ENCODE measurements at places on chromosomes 12 and 14. TPM values are rescaled to one million over a fixed set of nuclear protein-coding genes. Genes with fewer than 3 reads are reported as not detected.

E2F7 gene
- 10.4 TPM for total RNA-seq

DNA sequence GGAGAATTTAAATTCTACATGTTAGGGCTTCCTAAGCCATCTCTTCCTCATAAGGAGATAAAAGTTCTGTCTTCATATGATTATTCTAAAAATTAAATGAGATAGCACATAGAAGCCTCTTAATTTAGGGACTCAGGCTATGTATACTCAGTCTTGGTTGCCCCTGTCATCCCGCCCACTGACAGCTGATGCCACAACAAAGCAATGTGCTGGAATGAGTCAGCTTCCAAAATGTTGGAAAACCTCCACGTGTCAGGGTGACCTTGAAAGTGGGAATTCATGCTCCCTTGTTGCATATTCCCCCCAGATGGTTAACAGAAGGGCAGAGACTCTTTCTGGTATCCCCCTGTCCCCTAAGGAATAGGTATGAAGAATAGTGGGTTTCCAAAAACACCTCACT, 238.0 kb upstream of the DDHD1 start:
- DNase-seq: peak; percentile 33

TAS2R31 gene
- 7.3 TPM for total RNA-seq

- no peak for DNase-seq
These were observed 87.1 kb downstream of the GCH1 start for GRCh38 chr14:54815515-54815914.

SSPN gene
- total RNA-seq: 11.6 TPM

DNA sequence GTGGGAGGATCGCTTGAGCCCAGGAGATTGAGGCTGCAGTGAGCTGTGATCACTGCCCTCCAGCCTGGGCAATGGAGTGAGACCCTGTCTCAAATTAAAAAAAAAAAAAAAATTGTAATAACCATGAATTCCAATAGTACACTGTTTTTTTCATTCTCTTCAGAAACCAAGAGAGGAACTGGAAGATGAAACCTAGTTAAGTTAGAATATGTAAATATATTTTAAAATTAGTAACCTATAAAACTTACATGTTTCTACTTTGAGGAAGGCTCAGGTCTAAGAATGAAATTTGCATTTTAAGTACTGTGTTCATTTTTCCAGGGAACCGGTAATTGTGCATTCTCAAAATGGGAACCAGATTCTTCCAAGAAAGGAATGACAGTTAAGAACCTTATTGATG, 18.8 kb downstream of the KNTC1 start:
- DNase-seq: no peak

DNA sequence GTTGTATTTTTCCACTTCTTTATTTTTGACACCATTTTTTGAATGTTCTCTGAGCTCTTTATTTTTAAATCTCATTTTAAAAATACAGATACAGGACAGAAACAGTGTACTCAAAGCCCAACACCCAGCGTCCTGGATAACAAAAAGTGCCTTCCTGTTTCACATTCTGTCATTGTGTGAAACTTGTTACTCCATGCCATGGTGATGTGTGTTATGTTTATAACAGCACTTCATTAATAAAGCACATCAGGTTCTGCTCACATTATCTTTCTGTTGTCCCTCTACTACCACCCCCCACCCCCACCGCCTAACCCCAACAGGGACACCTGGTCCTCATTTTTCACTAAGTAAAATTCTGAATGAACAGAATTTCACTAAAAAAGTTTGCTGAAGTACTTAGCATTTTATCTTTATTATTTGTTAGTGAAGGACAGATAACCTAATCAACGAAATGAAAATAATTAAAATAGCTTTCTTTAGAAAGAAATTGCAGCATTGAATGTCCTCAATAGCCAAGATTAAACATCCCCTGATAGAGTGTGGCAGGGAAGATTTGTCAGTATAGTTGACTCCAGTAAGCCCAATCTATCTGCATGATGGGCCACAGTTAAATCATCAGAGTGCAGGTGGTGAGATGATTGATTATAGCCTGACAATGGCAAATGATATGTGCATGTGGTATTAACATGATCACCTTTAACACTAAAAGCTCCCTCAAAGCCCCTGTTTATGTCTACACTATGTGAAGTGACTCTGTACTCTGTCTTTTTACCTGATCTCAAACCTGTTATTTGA, 153.9 kb downstream of the ACSS3 start:
- DNase-seq: no peak

DNA sequence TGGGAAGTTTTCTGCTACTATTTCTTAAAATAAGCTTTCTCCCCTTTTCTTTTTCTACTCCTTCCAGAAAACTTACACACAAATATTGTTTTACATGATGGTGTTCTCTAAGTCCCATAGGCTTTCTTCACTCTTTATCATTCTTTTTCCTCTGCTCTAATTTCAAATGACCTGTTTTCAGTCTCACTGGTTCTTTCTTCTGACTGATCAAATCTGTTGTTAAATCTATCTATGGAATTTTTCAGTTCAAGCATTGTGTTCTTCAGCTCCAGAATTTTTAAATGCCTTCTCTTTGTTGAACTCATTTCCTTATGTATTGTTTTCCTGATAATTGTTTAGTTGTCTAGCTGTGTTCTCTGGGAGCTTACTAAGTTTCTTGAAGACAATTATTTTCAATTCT, 29.5 kb upstream of the CNOT2 start:
- no peak for DNase-seq

WSCD2 gene
- total RNA-seq: under 0.01 TPM

TMTC2 gene
- 5.2 TPM for total RNA-seq

GRCh38 chr12:22248121-22248520, 86.4 kb downstream of the ST8SIA1 start:
- DNase-seq: no peak

DNA sequence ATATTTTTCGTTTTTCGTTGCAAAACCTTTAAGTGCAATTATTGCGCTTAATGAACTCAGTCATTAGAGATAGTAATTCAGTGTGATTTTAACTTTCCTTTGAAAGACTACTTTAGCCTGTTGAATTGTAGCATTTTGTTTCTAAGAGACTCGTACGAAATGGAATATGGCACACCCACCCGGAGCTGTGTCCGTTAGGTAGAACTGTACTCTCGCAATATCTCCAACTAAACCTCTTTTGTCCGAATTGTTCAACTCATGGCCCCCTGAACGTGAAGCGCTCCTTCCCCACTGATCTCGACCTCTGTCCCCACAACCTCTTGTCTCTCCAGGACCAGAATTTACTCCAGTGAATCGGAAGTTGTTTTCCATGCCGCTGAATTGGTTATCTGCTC, 800 bp downstream of the PCNX4 start:
- peak; percentile 54 for DNase-seq

FAM186B gene
- under 0.01 TPM for total RNA-seq

DNA sequence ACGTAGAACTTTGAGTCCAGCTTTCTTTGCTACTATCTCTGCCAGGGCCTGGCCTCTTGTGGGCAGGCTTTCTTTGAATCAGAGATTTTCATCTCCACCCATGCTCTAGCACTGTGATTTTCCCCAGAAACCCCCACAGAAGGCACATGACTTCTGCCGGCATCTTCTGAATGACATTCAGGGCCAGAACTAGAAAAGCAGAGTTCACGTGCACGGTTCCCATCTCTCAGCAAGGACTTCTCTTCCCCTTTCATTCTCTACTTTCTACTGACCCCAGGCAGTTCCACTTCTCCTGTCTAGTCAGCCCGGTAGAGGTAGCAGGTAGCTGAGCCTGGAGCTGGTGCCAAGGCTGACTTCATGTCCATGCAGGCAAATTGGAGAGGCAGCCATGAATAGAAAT, 26.9 kb downstream of the BATF start:
- no peak for DNase-seq

DNA sequence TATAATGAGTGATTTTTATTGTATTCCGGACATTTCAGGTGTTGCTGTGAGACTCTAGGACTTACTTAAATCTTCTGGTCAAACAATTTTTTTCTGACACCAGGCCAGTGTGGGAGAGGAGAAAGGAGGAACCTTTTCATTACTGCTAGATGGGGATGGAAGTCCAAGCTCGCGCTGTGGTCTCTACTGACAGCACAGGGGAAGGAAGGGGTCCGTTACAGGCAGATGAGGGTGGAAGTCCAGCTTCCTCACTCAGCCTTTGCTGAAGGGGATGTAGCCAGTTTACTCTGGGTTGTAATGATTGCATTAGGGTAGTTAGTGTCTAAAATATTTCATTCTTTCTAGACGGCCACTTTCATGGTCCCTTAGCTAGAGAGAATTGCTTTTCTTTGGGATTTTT, 26.3 kb upstream of the ST8SIA1 start:
- DNase-seq: no peak

DNA sequence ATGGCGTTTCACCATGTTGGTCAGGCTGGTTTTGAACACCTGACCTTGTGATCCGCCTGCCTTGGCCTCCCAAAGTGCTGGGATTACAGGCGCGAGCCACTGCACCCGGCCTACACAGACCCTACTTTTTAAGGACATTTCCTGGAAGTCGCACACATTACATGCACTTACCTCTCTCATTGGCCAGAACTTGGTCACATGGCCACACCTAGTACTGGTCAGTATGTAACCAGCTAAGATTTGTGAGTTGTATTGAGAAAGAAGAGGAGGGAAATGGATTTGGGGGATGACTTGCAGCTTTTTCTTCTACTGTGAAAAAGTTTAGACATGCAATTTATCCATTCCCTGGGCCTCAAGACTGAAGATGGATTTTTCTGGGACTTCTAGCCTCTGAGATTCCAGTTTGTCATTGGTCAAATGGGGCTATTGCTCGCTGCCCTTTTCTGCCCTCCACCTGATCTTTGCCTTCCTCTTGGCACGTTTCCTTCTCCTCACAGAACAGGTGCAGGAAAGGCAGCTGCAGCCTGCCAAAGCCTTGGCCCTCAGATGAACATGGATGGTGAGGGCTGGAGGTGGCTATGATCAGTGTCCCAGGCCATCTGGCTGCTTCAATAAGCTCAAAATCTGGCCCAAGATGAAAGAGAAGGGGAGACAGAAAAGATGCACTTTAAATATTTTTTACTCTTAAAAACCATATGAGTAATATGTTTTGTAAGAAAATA, 7.1 kb upstream of the ZDHHC22 start:
- peak; percentile 8 for DNase-seq

COL2A1 gene
- under 0.01 TPM for total RNA-seq

GRCh38 chr12:120588948-120589930, 8.0 kb upstream of the POP5 start:
- DNase-seq: no peak

GRCh38 chr12:52454411-52455201, 2.7 kb upstream of the KRT6B start:
- DNase-seq: no peak

KLRC3 gene
- total RNA-seq: not detected

DNA sequence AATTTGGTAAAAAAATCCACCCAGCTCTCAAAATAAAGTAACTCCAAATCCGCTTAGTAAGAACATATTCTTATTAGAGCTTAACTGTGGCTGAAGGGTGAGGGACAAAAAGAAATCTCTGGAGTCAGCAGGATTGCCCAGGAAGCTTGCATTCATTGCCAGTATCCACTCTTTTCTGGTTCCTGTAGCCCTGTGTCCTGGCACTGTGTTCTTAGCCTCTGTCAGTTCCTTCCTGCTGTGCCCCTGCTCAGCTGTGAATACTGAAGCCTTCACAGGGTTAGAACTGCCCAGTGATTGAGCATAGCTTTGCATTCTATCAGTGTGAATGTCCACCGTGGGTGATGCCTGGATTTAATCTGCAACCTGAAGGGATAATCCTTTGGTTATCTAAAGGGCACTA, 266.9 kb upstream of the PELI2 start:
- DNase-seq: no peak

DNA sequence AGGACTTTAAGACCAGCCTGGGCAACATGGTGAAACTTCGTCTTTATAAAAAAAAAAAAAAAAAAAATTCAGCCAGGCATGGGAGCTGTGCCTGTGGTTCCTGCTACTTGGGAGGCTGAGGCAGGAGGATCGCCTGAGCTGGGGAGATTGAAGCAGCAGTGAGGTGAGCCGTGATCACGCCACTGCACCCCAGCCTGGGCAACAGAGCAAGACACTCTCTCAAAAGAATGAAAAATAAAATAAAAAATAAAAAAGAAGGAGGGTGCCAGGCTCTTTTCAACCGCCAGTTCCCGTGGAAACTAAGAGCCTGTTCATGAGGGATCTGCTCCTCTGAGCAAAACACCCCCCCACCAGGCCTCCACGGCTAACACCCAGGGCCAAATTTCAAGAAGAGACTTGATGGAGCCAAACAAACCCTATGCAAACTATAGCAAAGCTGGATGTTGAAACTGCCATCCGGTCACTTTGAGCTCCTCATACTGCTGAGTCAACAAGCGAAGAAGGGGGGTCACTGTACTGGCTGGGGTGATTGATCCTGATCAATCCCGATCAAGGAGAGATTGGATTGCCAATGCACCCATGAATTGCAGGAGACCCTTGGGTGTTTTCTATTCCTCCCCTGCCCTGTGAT, 23.4 kb downstream of the DLK1 start:
- DNase-seq: no peak

KLRD1 gene
- under 0.01 TPM for total RNA-seq

GPR84 gene
- total RNA-seq: not detected

- DNase-seq: peak; percentile 82
These were observed 4.9 kb downstream of the PHLDA1 start for GRCh38 chr12:76026643-76027063.

TAS2R7 gene
- total RNA-seq: not detected

DNA sequence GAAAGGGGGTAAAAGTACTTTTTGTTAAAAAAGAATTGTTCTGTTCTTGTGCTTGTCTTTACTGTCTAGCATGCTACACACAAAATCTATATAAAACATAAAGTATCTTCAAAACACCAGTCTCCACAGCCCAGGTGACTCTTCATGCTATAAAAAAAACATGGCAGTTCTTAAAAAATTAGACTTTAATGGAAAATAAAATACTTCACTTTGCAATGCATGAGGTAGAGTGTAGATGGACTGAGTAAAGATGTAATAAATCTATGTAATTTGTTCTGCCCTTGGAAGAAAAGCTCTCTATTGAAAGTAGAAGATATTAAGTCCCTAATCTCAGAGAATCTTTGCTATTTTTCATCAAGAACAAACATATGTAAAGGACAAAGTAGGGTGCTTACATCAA, 425.4 kb downstream of the NOVA1 start:
- no peak for DNase-seq

DNA sequence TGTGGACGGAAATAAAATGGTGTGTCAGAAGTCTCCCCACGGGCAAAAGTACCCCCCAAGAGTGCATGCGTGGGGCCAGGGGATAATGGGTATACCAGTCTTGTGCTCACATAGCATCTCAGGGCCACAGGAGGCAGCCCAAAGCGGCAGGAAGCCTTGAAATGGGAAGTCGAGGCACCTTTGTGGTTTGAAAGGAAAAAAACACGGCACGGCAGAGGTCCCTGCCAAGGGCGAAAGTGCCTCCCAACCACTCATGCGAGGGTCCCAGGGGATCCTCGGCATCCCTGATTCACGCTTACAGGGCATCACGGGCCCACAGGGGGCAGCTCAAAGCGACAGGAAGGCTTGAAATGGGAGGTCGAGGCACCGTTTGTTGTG, 583.2 kb downstream of the ALG10 start:
- DNase-seq: no peak

GRCh38 chr12:114697243-114697716, 13.3 kb upstream of the TBX3 start:
- no peak for DNase-seq

GRCh38 chr12:82896979-82897378, 210.3 kb downstream of the TMTC2 start:
- no peak for DNase-seq

GRCh38 chr14:74712499-74713394, at the start of the genes AREL1 and FCF1:
Gene AREL1, minus strand, starts transcription at chr14:74713080. Its CDS starts 27,465 bp downstream, at chr14:74685615.
Gene FCF1, plus strand, starts transcription at chr14:74713144. Its CDS starts 54 bp downstream, at chr14:74713198.
- DNase-seq: peak; percentile 92
